Activated naive CD4-positive, alpha-beta T cell (primary cell): ENCODE measurements at places on chromosomes 4 and X.

DNA sequence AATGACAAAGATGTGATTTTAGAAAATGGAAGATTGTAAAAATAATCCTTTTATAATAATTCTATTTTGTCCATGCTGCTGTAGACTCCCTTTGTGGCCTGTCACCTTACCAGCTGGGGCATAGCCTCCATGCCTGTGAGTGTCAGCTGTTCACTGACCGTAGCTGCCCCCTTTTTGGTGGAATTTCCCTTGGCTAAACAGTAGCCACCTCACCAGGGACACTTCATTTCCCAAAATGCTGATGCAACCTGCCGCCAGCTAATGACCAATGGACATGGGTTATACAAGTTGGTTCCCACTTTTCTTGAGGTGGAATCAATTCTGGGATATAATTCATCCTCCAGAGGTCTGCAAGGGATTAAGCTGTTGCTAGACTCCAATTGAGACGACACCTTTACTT, 368.4 kb downstream of the PRDM5 start:
- DNase-seq: no peak

DNA sequence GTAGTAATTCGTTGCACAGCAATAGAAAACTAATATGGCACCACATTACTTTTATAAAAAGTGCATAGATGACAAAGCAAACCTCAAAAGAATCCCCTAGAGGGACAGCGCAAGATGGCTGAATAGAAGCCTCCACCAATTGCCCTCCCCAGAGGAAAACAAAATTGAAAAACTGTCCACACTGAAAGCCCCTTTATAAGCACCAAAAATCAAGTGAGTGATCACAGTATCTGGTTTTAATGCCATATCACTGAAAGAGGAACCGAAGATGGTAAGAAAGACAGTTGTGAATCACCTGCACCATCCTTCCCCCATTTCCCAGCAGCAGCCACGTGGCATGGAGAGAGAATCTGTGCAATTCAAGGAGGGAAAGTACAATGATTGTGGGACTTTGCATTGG, 522.2 kb downstream of the GLUD2 start:
- DNase-seq: no peak

DNA sequence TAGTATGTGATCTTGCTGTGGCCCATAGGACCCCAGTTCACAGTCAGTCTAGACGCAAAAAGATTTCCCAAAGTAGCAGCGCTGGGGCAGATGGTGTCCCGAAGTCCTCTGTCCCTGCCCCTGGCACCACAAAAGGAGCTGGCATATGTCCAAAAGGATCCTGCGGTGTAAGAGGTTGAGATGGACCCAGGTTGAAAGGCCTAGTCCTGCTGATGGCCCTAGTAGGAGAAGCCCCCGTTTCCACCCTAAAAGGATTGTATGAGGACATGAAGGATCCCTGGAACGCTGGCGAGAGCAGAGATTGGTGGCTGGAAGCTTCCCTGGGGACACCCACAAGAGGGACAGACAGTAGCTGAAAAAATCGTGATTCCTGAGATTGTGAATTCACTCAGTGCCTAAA, 58.0 kb upstream of the DCAF8L1 start:
- DNase-seq: no peak

GRCh38 chrX:112011376-112011775, 71.2 kb downstream of the TRPC5 start:
- no peak for DNase-seq
